Stimulated activated CD8-positive, alpha-beta memory T cell treated with anti-CD3 and anti-CD28 coated beads, Interleukin-4, amount 100 ng/mL, for 48 hours (primary cell): ENCODE measurements at places on chromosomes 4 and X.
A peak's percentile ranks its signal among the peaks of the same experiment; 100 is the strongest.

- DNase-seq: no peak
Measured at GRCh38 chrX:151174581-151175282, 1.7 kb upstream of the GPR50 start.

DNA sequence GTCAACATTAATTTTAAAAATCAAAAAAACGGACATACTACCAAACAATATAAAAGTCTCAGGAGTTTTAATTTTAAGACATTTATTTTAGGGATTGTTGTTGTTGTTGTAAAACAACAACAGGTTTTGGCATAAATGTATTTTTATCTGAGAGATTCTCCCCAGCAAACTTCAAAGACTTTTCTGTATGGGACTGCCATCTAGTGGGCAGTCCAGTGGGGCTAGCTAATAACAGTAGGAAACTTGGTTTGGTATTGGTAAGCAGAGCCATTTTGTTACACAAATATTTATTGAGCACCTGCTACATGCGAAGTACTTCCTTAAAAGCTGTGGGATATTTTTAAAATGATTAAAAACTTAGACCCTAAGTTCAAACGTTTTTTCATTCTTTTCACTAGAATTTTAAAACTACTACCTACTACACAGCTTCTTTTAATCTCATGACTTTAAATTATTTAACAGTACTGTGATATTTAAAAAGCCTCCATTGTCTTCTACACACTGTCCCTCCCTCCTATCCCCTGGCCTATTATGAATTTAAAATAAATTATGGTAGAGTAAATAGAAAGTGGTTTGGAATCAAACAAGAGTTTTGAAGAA lies 1028.4 kb upstream of the INTU start:
- no peak for DNase-seq

DNA sequence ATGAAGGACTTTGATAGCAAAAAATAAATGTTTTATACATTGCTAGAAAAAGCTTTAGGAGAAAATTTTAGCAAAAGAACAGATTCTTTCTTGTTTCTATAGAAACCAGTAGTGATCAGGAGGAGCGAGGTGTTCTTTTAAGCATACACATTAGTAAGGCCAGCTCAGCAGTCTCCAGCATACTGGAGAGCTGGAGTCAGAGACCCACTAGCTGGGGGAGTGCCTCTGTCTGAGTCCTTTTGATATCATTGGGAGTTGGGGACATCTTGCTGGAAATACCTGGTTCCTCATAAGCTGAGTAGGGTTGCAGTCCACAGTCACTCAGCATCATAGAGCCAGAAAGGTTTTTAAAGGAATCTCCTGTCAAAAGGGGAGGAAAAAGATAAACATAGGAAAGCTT lies 67.4 kb downstream of the AFF2 start:
- DNase-seq: no peak

DNA sequence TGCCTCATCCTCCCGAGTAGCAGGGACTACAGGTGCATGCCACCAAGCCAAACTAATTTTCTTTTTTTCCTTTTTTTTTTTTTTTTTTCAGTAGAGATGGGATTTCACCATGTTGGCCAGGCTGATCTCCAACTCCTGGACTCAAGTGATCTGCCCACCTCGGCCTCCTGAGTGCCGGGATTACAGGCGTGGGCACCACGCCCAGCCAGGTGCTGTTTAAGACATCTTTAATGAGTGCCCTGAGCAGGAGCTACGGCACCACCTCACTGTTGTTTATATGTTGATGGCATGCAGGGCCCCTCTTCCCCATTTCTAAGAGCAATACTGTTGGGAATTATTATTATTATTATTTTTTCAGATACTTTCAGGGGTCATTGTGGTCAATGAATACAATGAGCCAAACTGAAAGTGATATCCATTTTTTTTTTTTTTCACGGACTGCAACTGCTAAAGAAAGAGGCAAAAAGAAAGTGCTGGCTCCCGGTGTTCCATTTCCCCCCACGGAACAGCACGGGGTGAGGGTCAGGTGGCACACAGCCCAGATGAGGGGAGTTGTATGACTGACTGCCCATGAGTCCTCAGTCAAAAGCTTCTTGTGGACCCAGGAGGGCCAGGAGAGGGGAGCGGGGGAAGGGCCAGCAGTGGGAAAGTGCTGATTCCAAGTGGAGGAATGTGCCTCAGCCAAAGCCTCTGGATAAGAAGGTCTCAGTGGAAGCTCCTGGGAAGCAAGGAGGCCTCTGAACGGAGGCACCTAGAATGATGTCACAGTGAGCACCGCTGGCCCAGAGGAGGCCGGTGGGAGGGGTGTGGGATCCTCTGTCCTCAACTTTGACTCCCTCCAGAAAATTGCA lies 101.8 kb upstream of the HPF1 start:
- DNase-seq: no peak

GRCh38 chrX:107845625-107846024 lies 20.0 kb downstream of the MID2 start:
- DNase-seq: peak; percentile 26

DNA sequence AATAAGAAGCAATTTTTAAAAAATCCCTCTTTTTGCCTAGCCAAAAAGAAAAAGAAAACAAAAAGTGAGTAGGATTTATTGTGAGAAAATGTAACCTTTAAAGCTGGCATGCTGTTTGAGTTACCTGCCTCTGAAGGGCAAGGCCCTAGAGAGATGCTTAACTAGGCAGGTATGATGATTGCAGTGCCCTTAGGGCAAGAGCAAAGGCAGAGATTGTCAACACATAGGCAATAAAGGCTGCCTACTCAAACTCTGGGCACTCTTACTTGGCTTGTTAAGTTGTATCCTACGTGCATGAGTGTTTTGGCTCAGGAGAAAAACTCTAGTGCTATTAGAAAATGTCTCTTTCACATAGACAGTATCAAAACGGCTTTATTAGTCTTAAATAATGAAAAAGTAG lies 306.0 kb downstream of the RPA4 start:
- DNase-seq: no peak

- DNase-seq: no peak
Measured at GRCh38 chrX:77622233-77622632, 163.8 kb downstream of the ATRX start.

GRCh38 chr4:96052827-96053226 lies 212.9 kb downstream of the PDHA2 start:
- DNase-seq: no peak

- no peak for DNase-seq
Measured at GRCh38 chrX:69137371-69138117, 27.7 kb downstream of the PJA1 start.

DNA sequence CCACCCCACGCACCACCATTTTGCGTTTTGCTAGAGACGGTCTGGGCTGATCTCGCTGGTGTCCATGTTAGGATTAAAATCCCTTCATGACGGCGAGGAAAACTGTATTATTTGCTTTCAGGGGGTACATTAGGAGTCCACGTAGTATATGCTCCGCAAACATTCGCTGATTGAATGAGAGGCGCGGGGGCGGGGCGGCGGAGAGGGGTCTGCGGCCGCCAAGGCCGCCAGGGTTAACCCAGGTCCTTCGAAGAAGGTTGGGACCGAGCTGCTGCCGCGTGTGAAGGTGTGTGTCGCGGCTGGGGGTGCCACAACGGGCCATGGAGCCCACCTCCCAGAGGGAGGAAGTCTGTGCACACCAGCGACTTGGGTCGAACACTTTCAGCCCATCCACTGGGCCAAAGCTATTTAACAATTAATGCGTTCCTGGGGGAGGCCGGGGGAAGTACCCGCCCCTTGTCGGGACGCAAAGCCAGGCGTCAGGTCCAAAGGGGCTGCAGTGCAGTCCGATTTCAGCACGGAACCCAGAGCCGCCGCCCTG lies 6.4 kb upstream of the PITX2 start:
- no peak for DNase-seq

DNA sequence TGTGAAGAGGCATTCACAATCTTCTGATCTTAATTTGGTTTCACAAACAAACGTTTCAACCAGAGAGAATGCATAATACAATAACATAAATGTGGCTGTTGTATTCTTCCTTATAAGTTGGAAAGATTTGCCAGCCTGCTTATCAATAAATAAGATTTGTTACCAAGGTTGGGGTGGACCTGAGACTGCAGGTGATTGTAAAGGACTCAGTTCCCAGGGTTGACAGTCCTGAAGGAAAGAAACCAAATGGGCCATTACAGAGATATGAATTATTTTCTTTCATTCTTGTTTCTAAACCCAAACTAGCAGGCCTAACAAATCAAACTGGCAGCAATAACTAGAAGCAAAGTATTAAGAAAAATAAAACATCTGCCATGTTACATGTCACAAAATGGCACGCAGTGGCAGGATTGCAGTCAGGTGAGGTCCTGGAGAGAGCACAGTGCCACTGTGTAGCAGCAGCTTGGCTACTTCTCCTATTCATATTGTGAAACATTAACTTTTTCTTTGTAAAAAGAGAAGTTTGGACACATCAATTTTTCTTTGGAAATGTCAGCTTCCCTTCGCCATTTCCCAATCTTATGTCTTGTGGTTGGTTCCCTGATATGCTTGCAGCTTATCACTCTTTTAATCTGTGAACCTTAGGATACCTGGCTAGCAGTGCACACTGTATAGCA lies 133.8 kb upstream of the EMCN start:
- DNase-seq: no peak

- DNase-seq: no peak
Measured at GRCh38 chr4:84879651-84880200, 86.8 kb downstream of the WDFY3 start.

DNA sequence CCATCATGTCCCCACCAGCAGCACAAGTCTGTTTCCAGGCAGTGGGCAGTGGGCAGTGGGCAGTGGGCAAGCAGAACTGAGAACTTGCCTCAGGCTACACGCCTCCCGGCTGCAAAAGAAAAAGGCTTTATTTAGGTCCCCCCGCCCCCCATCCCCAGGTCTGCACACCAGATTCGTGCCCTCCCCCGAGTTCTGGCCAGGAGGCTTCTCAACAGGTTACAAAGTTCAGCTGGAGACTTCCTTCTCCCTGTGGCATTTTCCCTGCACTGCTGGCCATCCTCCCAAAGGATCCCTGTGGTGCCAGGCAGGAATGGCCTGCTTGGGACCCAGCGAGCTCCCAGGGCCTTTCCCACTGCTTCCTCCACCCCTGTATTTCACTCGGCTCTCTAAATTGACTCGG lies 97.0 kb upstream of the TRIM2 start:
- DNase-seq: no peak

- no peak for DNase-seq
Measured at GRCh38 chr4:81499840-81500239, 28.1 kb upstream of the RASGEF1B start.

DNA sequence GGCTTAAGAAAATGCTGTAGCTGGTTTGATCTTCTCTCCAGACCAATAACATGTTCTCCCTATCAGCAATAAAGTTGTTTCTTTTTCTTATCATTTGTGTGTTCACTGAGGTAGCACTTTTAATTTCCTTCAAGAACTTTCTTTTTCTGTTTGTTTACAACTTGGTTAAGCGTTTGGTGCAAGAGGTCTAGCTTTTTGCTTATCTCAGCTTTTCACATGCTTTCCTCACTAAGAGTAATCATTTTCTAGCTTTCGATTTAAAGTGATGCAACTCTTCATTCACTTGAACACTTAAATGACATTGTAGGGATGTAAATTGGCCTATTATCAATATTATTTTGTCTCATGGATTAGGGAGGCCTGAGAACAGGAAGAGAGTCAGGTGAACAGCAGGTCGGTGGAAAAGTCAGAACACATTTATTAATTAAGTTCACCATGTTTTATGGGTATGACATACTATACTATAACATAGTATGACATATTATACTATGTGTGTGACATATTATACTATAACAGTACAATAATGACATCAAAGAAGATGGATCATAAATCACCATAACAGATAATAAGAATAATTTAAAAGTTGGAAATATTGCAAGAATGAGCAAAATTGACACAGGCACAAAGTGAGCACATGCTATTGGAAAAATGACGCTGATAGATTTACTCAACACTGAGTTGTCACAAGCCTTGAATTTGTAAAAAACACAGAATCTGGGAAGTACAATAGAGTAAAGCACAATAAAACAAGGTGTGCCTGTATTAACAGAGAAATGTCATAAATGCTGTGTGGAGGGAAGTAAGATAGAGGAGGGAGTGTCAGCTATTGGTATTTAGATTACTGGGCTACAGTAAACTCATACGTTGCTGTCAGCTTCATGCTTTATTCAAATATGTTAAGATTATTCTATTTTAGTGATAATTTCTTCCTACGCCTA lies 218.6 kb upstream of the SLC7A11 start:
- DNase-seq: no peak

- no peak for DNase-seq
Measured at GRCh38 chrX:78322863-78323262, 4.5 kb downstream of the CYSLTR1 start.

DNA sequence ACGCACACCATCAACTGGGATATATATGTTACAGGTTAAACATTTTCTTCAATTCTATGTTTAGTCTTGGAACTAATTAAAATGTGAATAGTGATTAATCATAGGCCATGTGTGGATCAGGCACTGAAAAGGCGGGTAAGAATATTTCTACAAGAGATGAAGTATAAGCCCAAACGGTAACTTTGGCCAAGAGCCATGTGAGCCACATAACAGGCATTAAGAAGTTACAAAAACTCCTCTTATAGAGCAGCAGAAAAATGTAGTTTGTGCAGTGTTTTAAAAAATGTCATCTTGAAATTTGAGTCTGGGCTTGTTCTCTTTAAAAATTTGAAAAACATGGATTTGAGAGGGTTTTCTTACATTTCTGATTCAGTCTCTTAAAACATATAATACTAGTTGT lies 521.8 kb upstream of the DIPK2B start:
- no peak for DNase-seq

GRCh38 chr4:150546286-150546685 lies 35.7 kb upstream of the MAB21L2 start:
- no peak for DNase-seq

DNA sequence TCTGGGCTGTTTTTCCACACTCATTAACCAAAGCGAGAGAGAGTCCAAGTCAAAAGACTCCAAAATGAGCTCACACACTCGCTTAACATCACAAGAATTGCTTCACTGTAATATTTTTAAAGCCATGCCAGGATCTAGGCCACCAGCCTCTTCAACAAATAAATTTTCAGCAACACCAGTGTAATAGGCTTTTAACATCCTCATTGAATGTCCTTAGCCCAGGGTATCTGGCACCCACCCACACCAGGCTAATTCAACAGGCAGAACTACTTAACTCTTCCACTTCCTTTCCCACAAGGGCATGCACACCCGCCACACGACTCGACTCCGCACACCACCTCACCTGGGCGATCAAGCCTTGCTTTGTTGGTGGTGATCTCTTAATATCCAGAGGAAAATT lies 34.2 kb downstream of the FAT1 start:
- DNase-seq: no peak

DNA sequence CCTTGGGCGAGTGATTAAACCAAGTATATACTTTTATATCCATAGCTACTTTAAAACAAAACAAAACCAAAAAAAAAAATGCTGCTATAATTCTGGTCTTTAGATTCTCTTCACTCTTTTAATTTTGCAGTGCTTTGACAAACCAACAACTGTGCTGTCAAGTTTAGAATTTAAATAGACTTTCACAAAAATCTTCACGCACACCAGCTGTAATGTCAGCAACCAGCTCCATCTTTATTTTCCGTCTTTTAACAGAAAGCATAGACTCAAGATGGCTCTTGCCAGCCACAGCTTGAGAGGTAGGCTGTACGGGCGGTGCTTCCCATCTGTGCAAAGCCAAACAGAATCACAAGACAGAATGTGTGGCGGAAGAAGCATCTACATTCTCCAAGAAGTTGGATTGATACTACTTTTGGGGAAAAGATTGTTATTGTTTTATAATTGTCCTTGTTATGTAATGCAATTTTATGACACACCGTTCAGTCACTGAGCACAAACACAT lies 388.3 kb upstream of the MAGEC2 start:
- DNase-seq: no peak
